Activated CD8-positive, alpha-beta T cell treated with anti-CD3 and anti-CD28 coated beads, Interleukin-2, amount 10 ng/mL, durations not matched to agents 7 days and 5 days (primary cell): ENCODE measurements at places on chromosomes 1 and 21. TPM values are rescaled to one million over a fixed set of nuclear protein-coding genes. Genes with fewer than 3 reads are reported as not detected.

NKAIN1 gene
- 0.63 TPM for total RNA-seq

IFI44L gene
- total RNA-seq = 181 TPM

PTGS2 gene
- total RNA-seq = not detected

SNX7 gene
- not detected for total RNA-seq

ACTA1 gene
- total RNA-seq = not detected

LYPD8 gene
- total RNA-seq = not detected

ESRRG gene
- total RNA-seq = not detected

SV2A gene
- 25.4 TPM for total RNA-seq

DNM3 gene
- 1.6 TPM for total RNA-seq

DNA sequence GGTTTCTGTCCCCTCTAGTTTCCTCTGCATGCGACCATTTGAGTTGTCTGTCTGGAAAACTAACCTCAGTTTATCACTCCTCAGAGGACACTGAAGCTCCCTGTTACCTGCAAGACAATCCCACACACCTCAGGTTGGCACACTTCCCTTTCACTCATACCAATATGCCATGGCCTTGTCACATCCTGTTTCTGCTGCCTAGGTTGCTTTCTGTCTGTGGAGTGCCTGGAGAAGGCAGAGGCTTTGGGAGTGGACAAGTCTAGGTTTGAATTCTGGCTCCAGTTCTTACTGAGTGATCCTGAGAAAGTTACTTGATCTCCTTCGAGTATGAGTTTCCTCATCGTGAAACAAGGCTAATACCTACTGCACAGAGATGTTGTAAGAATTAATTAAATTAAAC is 171.5 kb upstream of the CACYBP start:
- DNase-seq = no peak

DNA sequence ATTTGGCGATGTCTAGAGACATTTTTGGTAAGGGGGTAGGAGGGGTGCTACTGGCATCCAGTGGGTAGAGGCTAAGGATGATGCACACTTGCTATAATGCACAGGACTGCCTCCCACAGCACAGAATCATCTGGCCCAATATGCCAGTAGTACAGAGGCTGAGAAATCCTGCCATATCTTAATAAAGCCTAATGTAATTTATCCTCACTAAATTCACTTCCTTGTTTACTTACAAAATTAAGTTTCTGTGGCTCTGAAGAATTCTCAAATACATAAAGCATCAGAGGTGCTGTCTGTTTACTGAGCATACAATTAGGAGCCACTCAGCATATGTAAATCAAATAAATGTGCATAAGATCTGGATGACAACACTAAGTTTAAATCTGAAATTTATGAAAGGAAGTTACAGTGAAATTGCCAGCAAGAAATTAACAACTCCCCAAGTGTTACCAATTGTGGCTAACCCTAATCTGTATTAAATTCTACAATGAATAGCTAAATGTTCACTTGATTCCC is 26.5 kb downstream of the NGF start:
- DNase-seq = no peak

DNA sequence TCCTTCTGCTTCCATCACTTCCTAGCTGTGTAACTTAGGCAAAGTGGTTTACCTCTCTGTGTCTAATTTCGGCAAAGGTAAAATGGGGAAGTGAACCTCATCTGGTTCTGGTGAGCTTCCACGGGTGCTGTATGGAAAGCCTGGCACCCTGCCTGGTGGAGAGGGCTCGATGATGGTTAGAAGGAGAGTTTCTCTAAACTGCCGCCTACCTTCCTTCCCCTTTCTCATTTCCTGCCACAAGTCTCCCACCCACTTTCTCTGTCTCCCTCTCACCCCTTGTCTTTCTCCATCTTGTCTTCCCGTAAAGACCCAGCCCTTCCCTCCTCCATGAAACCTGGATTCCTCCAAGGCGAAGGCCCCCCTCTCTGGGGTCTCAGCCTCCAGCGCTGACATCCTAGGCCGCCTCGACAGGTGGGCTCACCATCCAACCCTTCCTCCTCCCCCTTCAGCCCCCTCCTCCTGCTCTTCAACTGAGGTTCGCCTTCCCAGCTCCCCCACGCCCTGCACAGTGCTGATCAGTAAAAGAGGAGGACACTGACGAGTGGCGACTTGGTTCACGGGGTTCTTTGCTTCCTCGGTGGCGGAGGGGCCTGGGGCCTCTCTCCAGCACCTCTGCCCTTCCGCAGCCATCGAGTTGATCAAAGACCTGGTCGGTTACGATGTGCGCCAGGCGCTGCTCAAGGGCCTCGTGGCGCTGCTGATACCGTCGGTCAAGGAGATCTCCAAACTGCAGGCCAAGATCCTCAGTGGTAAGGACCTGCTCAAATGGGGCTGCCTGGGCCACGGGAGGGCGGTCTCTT is 7.3 kb downstream of the RNU5D-1 start:
- peak; percentile 53 for DNase-seq

DNA sequence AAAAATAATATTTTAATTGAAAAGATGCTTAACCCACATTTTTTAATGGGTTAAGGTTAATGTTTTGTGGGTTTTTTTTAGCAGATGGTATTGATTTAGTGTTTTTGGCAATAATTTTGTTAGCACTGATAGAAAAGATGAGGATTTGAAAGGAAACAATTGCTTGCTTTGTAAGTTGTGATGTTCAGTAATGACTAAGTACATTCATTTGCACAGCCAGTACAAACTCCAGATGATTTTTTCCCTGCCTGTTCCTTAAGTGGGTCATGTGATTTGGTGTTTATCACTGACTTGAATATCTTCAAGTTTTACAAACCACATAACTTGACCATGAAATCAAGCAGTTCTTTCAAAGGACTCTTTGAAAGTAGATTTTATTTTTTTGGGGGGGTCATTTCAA is 15.0 kb downstream of the DISP1 start:
- DNase-seq = no peak

- no peak for DNase-seq
Measured at GRCh38 chr1:187513190-187513589, 684.4 kb downstream of the PLA2G4A start.

DNA sequence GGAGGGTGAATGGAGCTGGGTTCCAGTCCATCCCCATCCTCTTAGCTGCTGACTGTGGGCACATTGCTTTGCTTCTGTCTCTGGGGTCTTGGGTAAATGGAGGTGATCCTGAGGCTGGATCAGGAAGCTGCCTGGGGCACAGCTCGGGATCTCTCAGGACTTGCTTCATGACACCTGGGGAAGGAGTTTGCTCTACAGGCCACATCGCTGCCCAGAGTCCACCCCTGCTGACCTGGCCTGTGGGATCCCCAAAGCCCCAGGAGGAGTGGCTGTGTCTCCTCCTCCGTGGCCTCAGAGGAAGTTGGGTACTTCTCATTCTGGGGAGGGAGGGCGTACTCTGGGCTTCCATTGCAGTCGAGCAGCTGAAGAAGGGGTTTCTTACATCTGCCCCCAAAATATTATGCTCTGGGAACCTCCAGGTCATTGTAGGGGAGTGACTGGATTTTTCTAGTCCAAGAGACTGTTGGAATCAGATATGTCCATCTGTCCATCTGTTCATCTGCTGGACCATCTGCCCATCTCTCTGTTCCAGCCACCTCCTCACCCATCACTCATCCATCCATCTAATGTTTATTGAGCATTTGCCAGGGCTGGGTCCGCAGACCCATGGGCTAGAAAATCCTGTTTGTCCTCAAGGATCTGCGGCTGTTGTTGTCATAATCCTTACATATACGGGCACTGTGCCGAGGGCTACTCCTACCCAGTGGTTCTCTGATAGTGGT is 45.9 kb downstream of the ARHGEF10L start:
- DNase-seq = no peak

DNA sequence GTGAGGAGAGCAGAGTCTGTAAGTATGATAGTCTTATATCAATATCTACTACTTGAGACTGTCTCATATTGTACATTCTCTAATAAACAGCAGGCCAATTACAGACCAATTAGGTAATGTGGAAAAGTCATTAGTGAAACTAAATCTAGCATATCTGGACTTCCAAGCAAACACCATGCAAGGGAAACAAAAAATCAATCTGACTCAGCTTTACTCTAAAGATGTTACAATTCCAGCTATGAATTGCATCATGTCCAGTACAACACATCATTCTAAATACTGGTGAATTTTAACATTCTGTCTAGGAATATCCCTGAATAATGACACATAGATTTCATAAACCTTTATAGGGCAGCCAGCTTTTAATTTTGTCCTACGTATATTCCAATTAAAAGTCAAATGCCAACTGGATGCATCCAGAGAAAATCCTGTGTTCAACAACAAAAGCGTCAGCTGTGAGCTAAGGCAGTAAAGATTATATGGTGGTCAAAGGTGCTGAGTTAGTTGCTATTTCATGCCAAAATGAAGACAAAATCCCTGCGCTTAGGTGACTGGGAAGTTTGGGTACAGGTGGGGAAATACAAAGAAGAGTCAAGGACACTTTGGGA is 159.3 kb downstream of the TTLL7 start:
- no peak for DNase-seq

DNA sequence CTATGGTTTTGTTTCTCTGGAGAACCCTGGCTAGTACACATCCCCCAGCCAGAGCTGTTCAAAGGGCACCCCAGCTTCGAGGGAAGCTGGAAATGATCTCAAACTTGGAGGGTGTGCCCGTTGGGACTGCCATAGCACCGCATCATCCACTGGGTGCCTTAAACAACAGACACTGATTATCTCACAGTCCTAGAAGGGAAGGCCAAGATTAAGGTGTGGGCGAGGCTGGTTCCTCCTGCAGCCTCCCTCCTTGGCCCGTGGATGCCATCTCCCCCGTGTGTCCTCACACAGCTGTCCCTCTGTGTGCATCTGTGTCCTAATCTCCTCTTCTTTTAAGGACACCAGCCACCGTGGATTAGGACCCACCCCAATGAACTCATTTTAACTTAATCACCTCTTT is 4.2 kb upstream of the IBA57 start:
- DNase-seq = no peak

- DNase-seq = no peak
Measured at GRCh38 chr1:45573231-45573804, 10.5 kb upstream of the NASP start.

GRCh38 chr1:76782809-76783208 is 84.5 kb upstream of the ST6GALNAC5 start:
- DNase-seq = no peak

DNA sequence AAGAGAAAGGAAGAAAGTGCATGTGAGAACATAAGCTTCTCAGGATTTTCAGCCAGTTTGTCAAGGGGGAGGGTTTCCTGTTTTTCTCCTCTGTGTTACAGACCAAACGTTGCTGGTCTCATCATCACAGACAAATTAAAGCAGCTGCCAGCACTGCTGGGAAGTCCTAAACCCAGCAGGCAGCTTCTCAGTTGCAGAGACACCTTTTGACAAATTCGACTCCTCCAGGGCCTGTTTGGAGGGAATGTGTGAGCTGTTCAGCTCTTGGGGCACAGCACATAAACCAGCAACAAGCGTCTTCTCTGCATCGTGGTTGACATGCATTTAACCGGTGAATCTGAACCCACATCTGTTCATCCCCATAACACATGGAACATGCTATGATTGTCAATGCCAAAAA is 454.6 kb upstream of the RUNX1 start:
- peak; percentile 38 for DNase-seq

DNA sequence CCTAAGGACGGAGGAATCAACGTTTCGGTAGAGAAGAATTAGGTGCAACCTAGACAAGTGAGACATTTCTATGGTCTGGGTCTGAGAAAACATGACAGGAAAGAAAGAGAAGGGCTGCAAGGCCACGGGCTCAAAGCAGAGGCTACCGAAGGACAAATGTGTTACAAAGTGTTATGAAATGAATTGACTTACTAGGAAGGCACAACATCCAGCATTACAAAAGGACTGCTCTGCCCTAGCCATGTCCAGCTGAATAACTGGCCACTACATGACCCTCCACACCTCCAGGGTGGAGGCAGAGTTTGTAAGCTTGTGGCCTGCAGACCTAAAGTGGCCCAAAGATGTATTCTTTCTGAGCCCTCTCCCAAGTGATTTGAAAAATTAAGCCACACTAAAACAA is 133.6 kb downstream of the GDAP2 start:
- no peak for DNase-seq

- no peak for DNase-seq
Measured at GRCh38 chr1:153698923-153699714, 20.6 kb downstream of the NPR1 start.

DNA sequence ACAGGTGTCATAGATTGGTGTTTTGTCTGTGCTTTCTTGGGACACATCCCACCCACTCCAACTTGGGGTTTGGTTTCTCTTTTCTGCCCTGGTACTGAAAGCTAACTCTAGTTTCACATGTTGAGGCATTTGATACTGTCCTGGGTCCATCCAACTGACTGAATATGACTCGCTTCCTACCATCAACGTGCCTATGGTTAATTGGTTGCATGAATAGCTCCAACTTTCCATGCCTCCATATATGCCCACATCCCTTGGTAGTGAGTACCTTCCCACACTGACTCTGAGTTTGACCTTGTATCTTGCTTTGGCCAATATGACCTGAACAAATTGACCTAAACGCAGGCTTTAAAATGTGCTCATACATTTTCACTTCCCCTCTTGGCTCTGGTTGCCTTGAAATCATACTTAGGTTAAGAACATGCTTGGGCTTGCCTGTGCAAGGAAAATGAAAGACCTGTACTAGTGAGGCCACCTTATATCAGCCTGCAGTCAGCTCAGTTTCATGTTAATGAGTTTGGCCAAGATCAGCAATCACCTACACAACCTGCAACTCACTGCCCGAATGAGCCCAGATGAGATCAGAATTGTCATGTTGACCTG is 81.0 kb upstream of the KCNK2 start:
- no peak for DNase-seq

DNA sequence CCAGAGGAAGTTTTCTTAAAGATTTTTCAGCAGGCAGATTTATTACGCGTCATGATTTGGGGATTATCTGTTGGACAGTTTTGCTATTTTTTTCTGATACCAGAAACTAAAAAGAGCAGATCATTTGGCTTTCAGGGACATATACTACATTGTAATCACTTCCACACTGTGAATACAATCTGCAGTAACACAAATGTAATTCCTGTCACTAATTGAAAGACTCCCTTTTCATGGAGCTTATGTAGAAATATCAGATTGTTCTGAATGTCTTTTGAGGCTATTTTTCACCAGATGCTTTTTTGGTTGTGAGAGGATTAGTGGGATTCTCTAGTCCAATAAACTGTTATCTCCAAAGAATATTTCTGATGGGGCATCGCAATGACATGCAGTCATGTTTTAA is 464.2 kb downstream of the DISC1 start:
- no peak for DNase-seq

DNA sequence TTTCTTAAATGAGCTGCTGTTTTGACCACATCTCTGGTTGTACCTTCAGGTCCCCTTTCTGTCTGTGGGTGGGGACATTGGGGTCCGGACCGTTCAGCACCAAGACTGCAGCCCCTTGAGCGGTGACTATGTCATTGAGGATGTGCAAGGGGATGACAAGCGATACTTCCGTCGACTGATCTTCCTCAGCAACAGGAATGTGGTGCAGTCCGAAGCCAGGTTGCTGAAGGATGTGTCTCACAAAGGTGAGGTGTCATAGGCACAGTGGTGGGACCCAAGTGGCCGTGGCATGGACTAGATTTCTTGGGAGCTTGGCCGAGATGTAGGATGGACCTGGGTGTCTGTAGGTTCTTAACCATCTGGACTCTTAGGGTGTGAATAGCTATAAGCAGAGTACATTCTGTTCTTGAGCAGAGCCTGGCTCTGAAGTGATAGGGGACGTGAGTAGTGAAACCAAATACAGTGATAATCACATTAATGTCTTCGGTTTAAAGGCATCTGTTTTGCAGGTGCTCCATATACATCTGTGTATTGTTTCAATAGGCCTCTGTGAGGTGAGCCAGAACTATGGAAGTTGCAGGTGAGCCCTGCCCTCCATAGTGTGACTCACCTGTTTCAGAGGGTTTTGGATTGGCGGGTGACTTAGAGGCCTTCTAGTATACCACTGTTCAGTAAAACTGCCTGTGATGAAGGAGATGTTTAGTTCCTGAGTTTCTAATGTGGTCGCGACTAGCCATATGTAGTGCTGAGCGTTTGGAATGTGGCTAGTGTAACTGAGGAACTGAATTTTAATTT is 6.4 kb downstream of the METTL13 start:
- no peak for DNase-seq
